ENCODE measurements at places on chromosomes 5 and 9.

DNA sequence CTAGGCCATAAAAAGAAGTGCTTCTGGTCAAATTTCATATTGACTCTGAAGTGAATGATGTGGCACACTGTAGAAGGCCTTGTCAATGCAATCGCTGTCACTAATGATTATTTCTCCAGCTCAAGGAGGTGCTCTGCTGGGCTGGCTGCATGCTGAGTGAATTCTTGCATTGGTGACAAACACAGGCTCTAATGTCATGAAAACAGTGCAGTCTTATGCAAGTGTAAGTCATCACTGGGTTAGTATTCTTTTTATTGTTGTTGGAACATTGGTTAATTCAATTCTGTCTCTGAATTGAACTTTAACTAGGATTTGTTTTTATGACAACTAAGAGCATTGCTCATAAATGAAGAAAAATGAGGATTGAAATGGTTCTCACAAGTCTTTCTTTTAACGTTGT is 57.3 kb upstream of the CD180 start:
- no peak for DNase-seq

- no peak for DNase-seq
Observed at GRCh38 chr9:105507096-105507790, 50.7 kb upstream of the FKTN start.

DNA sequence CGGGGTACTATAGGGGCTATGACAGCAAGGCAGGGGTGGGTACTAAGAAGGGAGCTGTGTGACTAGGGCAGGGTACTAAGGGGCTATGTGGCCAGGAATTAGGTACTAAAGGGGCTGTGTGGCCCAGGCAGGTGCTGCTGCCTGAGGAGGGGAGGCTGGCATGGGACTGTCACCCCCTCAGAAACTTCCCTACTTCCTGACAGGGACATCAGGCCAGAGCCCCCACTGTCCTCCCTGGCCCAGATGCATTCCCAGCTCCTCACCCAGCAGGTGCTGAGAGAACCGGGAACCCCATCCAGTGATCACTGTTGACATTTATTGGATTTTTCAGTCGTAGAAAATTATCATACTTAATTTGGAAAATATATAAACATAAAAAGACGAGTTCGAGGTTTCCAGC is 26.6 kb downstream of the IRX2 start:
- no peak for DNase-seq

- DNase-seq, result no peak
Observed at GRCh38 chr5:175695161-175696126, 37.6 kb downstream of the HRH2 start.

DNA sequence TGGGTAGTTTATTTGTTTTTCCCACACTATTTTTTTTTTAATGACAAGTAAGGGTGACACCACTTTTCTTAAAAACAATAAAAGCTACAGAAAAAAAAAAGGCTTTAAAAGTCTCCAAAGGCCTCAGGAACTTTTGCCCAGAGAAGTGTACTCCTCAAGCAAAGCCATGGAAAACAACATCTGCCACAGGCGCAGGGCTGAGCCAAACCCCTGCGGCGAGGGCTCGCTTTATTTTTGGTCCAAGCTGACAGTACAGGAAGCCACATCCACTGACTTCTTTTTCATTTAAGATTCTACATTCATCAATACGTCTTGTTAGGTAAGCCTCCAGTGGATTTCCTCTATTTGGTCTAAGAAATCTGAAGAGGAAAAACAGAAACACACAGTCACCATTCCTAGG is 51.9 kb upstream of the IFNK start:
- no peak for DNase-seq
